A549 treated with Mapracorat at 1 μM for 4 hours (cell line): ENCODE measurements at places on chromosomes 6 and 20. TPM values are rescaled to one million over a fixed set of nuclear protein-coding genes. Genes with fewer than 3 reads are reported as not detected.

Gene RWDD2A
- 1.4 to 1.9 TPM (median 1.6 TPM) in 5 replicates for total RNA-seq

Gene OTOR
- total RNA-seq, result not detected in 5 replicates

Gene CRIP3
- total RNA-seq, result 0.39 to 0.51 TPM (median 0.43 TPM) in 5 replicates

Gene KHDC1L
- total RNA-seq, result 0.29 TPM in 1 of 5 replicates, not detected in the others

Gene VSX1
- 0.77 to 1.5 TPM (median 0.89 TPM) in 5 replicates for total RNA-seq

Gene SEMG1
- total RNA-seq, result not detected in 5 replicates

Gene CARMIL1
- total RNA-seq, result 6.7 to 9.1 TPM (median 7.5 TPM) in 5 replicates

Gene SPTLC3
- total RNA-seq, result 0.13 to 0.17 TPM in 2 of 5 replicates, not detected in the others

Gene IP6K3
- 0.75 to 1.6 TPM (median 1.3 TPM) in 5 replicates for total RNA-seq

Gene GSTA1
- total RNA-seq, result not detected in 5 replicates

Gene MED20
- 13.0 to 15.0 TPM (median 13.8 TPM) in 5 replicates for total RNA-seq

Gene RPRD1B
- total RNA-seq, result 25.6 to 33.5 TPM (median 27.9 TPM) in 5 replicates

Gene B4GALT5
- total RNA-seq, result 52.2 to 72.4 TPM (median 62.2 TPM) in 5 replicates

Gene CTAGE9
- not detected in 5 replicates for total RNA-seq

Gene BNIP5
- total RNA-seq, result not detected in 5 replicates

Gene EPPIN
- total RNA-seq, result not detected in 5 replicates

Gene CST1
- 0.67 to 0.86 TPM (median 0.84 TPM) in 5 replicates for total RNA-seq

Gene MUC21
- total RNA-seq, result not detected in 5 replicates

Gene IL17F
- not detected in 5 replicates for total RNA-seq

Gene EYS
- 0.02 to 0.18 TPM (median 0.15 TPM) in 3 of 5 replicates, not detected in the others for total RNA-seq

Gene MOG
- not detected in 5 replicates for total RNA-seq

Gene ZSWIM3
- total RNA-seq, result 1.3 to 1.9 TPM (median 1.7 TPM) in 5 replicates

Gene BTN1A1
- total RNA-seq, result not detected in 5 replicates

Gene PRICKLE4
- 0.47 to 0.91 TPM (median 0.66 TPM) in 5 replicates for total RNA-seq

Gene APMAP
- 163 to 188 TPM (median 181 TPM) in 5 replicates for total RNA-seq

Gene SASH1
- total RNA-seq, result 2.2 to 3.8 TPM (median 2.4 TPM) in 5 replicates

Gene B3GALT4
- total RNA-seq, result 0.56 to 1.3 TPM (median 0.87 TPM) in 5 replicates

Gene PLN
- total RNA-seq, result not detected in 5 replicates

Gene LRRN4
- 0.06 to 0.07 TPM in 2 of 5 replicates, not detected in the others for total RNA-seq

Gene CRISP2
- total RNA-seq, result not detected in 5 replicates

Gene CDYL
- 20.4 to 23.1 TPM (median 20.9 TPM) in 5 replicates for total RNA-seq

Gene RRP36
- 67.5 to 78.6 TPM (median 72.7 TPM) in 5 replicates for total RNA-seq

Gene GLP1R
- not detected in 5 replicates for total RNA-seq

Gene CSNK2A1
- 131 to 157 TPM (median 146 TPM) in 5 replicates for total RNA-seq

Gene PAX1
- 0.06 TPM in 1 of 5 replicates, not detected in the others for total RNA-seq

Gene GPLD1
- total RNA-seq, result 0.77 to 1.2 TPM (median 0.84 TPM) in 5 replicates

Gene PERP
- total RNA-seq, result 73.8 to 81.8 TPM (median 78.2 TPM) in 5 replicates

Gene BTBD9
- 1.8 to 3.0 TPM (median 2.3 TPM) in 5 replicates for total RNA-seq

Gene HLA-DOA
- not detected in 5 replicates for total RNA-seq
